ENCODE measurements at places on chromosomes 7 and 10. TPM values are rescaled to one million over a fixed set of nuclear protein-coding genes. Genes with fewer than 3 reads are reported as not detected.

DNA sequence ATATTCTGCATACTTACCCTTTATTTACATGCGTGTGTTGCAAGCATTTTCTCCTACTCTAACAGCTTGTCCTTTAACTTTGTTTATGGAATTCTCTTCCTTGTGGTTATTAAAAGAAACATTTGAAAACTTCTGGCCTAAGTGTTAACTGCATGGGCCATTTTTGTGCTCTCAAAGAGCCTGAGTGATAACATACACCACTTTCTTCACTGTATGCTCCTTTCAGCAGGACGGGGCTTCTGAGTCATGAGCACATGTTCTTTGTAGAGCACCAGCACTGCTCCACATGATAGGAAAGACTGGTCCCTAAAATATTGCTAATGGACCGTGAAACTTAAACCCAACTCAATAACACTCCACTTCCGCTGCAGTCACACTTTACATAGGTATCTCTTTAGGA, 1093.6 kb upstream of the GHITM start:
- no peak for DNase-seq

GRCh38 chr7:50557099-50557498, 8.1 kb downstream of the DDC start:
- no peak for DNase-seq

Gene WDR86
- total RNA-seq = 0.53 TPM

DNA sequence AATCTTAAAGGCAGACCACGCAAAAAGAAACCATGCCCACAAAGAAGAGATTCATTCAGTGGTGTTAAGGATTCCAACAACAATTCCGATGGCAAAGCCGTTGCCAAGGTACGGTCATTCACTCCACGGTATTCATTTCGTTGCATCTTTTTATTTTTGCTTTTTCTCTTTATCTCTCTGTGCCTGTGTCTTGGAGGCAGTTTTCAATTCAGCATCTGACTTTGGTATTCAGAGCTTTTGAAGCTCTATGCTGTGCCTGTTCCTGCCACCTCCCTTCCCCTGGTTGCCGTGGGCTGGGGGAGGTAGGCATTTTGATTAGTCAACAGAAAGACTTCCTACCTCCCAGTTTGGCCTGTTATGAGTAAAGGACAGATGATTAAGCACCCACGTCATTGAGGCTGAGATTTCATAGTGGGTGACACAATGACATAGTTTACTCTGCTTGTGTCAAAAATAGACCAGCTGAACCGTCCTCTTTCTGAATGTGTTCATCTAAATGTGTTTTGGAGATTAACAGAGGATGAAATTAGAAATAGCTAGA, 149.5 kb downstream of the ARID5B start:
- DNase-seq = peak; percentile 86
